ENCODE measurements at places on chromosomes 2 and 18. TPM values are rescaled to one million over a fixed set of nuclear protein-coding genes. Genes with fewer than 3 reads are reported as not detected.

GRCh38 chr2:205283736-205284270, 398.5 kb upstream of the NRP2 start:
- no peak for DNase-seq

GRCh38 chr2:37631292-37631691, 40.1 kb downstream of the CDC42EP3 start:
- DNase-seq: no peak

DNA sequence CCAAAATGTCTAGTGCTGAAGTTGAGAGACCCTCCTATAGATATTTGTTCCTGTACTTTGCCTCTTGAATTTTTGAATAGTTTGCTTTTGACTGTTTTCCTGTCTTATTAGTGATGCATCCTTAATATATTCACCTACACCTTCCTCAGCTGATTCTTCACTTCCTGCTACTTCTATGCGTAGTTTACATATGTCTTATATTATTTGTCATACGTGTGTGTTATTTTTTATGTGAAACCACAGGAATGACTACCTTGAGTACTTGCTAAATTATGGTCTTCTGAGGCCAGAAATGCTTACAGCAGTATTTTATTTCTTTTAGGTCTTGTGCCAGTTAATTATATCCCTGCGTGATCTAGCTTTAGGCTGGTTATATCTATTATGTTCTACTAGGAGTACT, 9.9 kb downstream of the UBE2E3 start:
- no peak for DNase-seq

DNA sequence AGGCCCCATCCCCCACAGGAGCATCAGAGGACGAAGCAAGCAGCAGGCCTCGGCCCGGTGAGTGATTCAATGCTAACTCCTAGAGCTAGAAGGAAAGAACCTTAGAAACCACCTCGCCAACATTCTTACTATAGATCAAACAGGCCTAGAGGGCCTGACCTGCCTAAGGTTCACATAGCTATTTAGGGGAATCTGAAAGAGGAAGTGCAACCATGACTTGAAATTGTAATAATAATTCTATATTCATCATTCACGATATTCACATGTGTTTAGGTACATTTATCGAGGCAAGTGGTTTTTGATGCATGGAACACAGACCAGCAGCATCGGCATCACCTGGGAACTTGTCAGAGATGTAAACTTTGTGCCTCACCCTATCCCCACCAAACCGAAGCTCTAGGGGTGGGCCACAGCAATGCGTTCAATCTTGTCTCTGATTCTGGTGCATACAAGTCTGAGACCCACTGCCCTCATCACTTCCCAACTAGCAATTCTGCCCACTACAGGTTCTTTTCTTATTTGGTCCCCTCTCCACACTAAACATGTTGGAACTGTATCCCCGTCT, 78.0 kb upstream of the DNMT3A start:
- no peak for DNase-seq

The CCDC68 gene
- not detected for total RNA-seq

- no peak for DNase-seq
Measured at GRCh38 chr2:13104723-13105122, 388.0 kb downstream of the TRIB2 start.

GRCh38 chr2:221517696-221518151, 54.4 kb downstream of the EPHA4 start:
- DNase-seq: no peak

The GALNT3 gene
- total RNA-seq: 89.9 TPM

DNA sequence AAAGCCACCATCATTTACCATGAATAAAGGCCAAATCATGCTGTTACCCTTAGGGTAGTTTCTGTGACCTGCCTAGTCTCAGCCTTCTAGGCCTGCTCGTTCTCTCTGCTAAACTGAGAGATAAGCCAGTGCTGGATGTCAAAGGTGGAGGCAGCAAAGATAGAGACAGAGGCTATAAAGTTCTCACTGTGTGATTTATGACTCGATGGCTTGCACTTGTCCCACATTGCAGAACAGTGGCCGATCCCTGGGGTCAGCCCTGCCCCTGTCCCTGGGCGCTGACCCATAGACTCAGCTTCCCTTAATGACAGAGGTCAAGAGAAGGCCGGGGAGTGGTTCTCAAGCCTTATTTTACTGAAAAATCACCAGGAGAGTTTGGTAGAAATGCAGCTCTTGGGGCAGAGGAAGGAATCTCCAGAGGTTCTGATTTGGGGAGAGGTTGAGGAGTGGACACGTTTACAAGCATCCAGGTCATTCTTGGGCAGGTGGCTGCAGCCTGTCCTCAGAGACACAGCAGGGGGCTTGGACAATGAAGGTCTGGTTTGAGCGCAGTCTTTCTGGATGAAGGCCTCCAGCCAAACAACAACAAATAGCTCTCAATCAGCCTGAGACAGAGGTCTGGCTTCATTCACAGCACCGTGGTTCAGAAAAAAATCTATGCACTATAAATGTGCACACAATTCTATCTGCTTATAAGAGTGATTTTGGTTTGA, 143.5 kb downstream of the ACKR3 start:
- no peak for DNase-seq

GRCh38 chr18:69484699-69485396, 84.2 kb downstream of the DOK6 start:
- DNase-seq: peak; percentile 1

The EIF2AK3 gene
- 27.3 TPM for total RNA-seq

The ATIC gene
- total RNA-seq: 45.8 TPM

DNA sequence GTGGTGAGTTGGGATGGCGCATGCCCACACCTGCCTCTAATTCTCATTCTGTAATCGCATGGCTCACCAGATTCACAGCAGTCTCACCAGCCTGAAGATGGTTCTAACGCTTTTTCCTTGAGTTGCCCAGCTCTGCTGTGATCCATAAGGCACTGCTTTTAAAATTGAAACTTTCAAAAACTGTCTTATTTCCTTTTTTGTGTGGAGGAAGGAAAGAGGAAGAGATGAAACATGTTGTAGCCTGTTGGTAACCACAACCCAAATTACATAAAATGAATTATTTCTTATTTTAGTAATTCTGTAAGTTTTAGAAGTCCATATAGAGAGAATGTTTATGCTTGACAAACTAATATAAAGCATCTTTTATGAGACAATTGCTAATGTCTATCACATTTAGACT, 165.4 kb downstream of the RBM43 start:
- no peak for DNase-seq

DNA sequence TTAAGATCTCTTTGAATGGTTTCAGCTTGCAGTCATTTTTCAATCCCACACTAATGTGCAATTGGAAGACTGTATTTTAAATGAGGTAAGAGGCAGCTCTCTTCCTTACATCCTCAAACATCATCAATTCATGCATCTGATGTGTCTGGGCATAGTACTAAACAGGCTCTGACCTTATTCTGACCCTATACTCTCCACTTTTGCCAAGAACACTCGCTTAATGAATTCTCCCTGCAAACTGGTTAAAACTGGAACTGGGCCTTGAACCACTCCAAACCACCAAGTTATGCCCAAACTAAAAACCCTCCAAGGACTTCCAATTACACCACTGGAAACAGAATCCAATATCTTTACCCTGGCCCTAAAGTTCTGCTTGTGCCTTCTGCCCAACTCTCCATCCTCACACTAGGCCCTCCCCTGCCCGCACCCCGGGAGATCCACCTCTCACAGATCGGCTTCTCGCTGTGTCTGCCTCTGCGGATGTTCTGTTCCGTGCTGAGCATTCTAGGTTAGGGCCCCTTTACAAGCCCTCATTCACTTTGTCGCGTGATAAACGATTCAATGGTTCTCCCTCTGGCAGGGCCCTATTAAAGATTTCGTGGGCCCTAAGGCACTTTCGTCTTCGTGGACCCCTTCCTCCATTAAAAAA, 1.2 kb downstream of the M1AP start:
- DNase-seq: no peak

DNA sequence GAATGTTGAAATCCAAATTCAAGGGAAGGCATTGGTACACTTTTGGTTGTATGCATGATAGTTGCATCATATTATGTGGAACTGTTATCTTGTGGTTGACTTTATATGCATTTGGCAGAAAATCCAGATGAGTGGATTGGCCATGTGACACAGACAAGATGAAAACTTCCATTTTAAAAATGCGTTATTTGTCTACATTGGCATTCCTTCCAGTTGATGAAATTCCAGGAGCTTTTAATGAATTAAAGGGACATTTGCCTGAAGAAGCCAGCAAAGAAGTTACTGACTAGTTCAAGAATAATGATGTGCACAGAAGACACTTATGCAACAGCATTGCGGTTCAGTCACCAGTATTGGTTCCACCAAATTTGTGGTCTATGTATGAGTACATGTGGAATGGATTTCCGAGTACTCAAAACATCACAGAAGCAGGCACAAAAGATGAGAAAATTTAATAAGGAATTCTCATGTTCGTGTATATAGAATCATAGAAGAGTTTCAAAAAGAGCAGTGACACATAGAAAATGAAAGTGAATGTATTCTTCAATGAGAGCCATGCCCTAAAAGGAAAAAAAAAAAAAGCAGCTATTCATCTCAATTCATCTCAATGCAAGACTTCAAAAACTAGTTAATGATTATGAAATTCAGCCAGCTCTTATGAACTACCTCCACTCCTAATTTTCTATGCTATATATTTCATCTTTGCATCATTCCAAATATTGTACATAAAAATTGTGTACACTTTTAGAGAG, 232.1 kb downstream of the RBM43 start:
- peak; percentile 15 for DNase-seq

DNA sequence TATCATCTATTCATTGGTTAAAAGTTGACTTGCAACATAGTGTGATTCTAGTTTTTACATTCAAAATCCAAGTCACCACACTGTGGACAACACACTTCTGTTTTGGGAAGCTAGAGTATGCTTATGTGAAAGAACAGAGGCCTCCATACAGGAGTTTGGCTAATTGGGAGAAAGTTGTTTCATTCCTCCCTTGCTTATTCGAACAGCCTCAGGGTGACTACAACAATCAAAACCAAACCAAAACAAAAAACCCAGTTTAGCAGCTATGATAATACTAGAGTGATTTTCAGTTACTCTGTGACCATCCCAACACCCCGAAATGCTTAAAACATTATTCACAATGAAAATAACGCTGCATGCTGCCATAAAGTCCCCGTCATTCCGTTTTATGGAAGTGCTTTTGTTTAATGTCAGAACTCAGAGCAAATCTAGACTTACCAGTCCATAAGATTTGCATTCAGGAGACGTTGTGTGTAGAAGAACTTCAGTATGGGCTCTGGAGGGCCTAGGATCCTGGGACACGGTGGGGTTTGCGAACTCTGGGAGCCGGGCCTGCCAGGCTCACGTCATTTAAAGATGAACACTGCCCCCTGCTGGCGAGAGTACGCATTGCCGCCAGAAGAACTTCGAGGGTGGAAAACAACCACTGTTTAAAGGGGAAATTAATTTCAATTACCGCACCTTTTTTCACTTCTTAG, 111.4 kb downstream of the FTCDNL1 start:
- DNase-seq: peak; percentile 59

The ADRA2B gene
- total RNA-seq: not detected

DNA sequence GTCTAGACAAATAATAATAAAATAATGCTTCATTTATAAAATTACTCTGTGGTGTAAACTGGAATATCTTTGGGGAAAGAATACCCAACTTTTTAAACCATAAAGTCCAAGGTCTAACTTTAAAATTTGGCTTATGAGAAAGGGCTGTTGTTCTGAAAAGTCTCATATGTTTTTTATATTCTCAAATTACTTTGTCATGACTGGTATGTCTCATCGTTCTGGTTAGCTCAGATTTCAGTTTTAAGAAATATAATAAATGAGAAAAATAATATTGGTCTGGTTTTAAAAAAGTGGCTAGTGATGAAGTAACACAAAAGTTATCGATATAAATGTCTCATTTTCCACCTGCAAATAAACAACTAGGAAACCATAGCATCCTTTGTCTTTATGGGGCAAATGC, 1658.1 kb downstream of the LRP1B start:
- DNase-seq: no peak

- DNase-seq: no peak
Measured at GRCh38 chr2:168604252-168604651, 148.2 kb downstream of the CERS6 start.

DNA sequence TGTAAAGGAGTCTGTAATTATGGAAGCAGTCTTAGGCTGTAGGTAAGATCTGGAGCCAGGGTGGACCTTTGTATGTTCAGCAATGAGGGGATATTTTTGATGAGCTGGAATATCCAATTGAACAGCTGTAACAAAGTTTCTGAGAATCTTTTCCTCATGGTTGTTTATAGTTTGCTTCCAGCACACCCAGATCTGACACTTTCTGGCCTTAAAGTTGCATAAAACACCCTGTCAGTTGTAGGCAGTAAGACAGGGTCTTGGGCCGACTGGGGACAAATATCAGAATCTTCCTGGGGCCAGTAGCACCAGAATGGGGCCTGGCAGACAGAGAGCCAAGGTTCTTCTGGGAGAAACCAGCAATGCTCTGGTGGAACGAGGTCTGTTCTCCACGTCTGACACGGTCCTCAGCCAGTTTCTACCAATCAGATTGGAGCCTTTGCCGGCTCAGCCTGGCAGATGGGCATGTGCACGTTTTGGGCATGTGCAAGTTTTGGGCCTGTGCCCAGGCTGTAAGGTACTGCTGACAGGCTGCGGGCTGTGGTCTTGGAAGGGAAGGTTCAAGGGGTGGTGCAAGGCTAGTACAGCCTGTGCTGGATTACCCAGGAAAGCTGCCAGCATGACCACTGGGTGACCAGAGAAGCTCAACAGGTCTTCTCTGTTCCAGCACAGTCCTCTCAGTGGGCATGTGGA, 89.8 kb downstream of the PRKCE start:
- DNase-seq: no peak

DNA sequence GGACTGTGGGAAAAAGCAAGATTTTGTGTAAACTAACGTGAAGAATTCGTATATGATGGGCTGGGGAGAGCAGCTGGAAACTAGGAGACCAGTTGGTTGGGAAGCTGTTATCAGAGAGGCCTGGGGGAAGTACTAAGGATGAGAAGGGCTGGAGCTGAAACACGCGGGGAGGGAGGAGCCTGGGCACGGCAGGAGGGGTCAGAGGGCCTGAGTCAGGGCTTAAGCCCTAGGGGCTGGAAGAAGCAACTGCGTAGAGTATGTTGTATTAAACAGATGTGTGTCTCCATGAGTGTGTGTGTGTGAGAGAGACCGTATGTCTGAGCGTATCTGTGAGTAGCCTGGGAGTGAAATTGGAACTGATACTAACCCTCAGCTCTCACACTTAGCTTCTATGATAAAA, 8.4 kb downstream of the POMC start:
- peak; percentile 51 for DNase-seq

DNA sequence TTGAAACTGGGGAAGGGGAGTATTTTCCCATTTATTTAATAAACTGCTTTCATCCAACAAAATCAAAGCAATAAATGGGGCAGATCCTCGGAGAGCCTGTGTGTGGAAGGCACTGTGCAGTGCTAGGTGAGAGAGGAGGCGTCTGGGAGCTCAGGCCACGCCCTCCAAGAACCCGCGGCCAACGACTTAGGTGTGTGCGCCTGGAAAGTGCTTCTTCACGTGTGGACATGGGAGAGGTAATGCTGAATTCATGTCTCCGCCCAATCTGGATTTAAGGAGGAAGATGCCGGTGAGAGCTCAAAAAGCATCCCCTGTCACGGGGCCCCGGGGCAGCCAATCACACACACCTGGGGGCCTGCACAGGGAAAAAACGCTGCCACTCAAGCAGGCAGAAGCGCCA, 77.4 kb downstream of the HDAC4 start:
- DNase-seq: no peak

Data from SK-MEL-5 (cell line).